ENCODE measurements at places on chromosomes 6 and 20. TPM values are rescaled to one million over a fixed set of nuclear protein-coding genes. Genes with fewer than 3 reads are reported as not detected.

The FAM217A gene
- total RNA-seq = not detected

The LTB gene
- 1.2 TPM for total RNA-seq

The GLO1 gene
- total RNA-seq = 120 TPM

The GNMT gene
- total RNA-seq = 1.2 TPM

The TCF15 gene
- total RNA-seq = 1.3 TPM

The BTNL2 gene
- not detected for total RNA-seq

The B3GALT4 gene
- 4.5 TPM for total RNA-seq

The TAF4 gene
- total RNA-seq = 15.2 TPM

The TRIM10 gene
- not detected for total RNA-seq
